ENCODE measurements at places on chromosomes 4 and X.

- no peak for DNase-seq
These were observed 29.0 kb downstream of the COQ2 start for GRCh38 chr4:83255584-83255983.

DNA sequence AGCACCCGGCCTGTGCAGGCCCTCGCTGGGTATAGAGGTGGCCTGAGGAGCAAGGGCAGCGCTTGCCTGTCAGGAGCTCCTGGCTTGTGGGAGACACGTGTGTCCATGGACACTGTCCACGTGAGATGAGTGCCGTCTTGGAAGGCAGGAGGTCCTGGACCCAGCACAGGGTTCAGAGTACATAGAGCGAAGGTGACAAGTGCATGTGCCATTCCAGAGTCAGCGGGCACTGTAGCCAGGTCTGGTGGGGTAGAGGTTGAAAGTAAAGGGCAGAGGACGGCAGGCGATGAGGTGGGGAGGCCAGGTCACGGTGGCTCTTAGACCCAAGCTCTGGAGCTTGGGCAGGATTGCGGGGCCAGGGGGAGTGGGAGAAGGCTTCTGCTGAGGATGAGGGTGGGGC lies 28.4 kb upstream of the TADA2B start:
- DNase-seq, result no peak

GRCh38 chr4:52249581-52249980 lies 198.5 kb downstream of the SPATA18 start:
- no peak for DNase-seq

- no peak for DNase-seq
These were observed 14.6 kb downstream of the SMIM31 start for GRCh38 chr4:164768516-164768915.

- DNase-seq, result no peak
These were observed 72.4 kb upstream of the UCP1 start for GRCh38 chr4:140641105-140641555.

DNA sequence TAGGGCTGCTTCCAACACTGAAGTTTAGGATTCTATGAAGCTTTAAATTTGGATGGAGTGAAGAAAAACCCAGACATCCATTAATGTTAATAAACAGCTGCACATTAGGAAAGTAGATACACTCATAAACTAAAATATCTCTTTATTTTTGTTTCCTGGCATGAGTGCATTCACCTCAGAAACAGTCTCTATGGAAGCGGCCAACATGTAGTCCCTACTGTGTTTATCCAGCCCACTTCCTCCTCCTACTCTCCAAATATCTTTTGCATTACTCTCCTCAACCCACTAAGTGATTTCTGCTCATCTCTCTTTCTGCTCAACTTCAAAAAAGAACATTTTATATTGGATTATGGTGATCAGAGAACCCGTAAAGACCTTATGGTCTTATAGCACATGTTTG lies 180.3 kb upstream of the MXRA5 start:
- no peak for DNase-seq

- no peak for DNase-seq
These were observed 660.3 kb upstream of the PRKX start for GRCh38 chrX:4373791-4374190.

DNA sequence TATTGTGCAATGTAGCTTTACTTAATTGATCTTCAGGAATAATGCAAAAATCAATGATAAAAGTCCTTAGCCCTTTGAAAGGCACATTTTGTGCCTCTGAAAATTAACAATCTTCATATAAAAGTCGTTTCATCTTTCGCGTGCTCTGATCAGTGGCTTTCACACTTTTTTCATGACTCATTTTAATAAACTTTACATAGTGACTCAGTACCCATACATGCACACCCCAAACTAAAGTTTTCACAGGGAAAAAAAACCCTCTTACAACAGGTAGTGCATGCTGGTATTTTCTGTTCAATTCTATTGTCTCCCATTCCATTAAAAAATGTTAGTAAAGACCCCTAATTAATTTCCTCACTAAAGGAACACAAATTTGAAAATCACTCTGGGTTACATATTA lies 21.5 kb downstream of the RWDD4 start:
- no peak for DNase-seq

GRCh38 chrX:49987651-49988050 lies 65.3 kb downstream of the CLCN5 start:
- no peak for DNase-seq

- DNase-seq, result peak; percentile 1
These were observed 145.4 kb downstream of the EMCN start for GRCh38 chr4:100372432-100372831.

- DNase-seq, result no peak
These were observed 88.5 kb upstream of the ETNPPL start for GRCh38 chr4:108851366-108851765.

- DNase-seq, result no peak
These were observed 5.5 kb upstream of the TMEM255A start for GRCh38 chrX:120316587-120317283.

GRCh38 chr4:27011401-27011800 lies 150.8 kb downstream of the STIM2 start:
- DNase-seq, result no peak

- DNase-seq, result no peak
These were observed 11.7 kb downstream of the WDR1 start for GRCh38 chr4:10104991-10105276.

DNA sequence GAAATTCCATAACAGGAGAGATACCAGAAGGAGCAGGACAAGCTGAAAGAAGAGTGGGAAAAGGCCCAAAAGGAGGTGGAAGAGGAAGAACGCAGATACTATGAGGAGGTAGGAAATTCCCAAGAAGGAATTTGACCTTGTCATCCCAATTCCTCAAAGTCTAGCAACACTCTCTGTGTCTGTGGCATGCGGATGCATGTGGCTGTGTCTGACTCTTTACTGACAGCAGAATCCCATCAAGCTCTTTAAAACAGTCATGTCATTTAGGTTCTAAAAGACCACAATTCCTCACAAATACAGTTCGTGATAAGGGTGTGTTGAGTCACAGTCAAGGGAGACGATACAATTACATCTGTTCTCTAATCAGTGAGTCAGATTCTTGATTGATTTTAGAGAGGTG lies 68.5 kb downstream of the PHOX2B start:
- no peak for DNase-seq

DNA sequence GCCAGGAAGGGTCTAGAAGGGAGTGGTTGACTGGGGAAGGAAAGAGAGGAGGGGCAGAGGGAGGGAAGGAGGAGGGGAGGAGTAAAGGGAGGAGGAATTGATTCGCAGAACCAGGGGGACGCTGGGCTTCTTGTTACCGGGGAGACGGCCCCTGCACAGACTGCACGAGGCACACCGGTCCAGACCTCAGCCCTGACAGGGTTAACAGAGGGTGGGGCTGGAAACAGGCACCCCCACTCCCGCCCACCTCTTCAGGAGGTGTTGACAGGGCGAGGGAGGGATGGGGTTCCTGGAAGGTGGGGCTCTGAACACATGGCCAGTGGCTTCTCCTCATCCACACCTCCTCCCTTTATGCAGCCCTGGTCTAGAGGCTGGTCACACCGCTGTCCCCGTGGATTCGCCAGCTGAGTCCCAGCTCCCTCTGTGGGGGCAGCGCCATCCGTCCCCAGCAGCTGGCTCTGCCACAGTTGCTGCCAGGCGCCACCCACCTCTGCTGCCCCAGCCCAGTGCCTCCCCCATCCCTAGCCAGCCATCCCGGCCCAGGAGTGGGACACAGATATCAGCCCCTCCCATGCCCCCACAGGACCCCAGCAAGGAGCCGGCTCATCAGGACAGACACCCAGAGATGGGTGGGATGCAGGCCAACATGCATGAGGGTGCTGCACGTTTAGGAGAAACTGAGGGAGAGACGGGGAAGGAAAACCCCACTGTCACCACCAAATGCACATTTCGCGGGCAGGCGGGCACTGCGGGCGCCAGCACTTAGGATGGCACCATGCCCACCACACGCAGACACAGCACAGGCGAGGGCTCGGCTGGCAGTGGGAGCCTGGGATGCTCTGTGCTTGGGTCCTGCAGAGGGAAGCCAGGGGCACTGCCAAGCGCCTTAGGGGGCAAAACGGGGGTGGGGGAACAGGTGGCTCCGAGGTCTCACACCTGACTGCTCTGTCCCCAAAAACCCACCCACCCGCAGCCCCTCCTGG lies 87.6 kb downstream of the ABLIM2 start:
- DNase-seq, result no peak

DNA sequence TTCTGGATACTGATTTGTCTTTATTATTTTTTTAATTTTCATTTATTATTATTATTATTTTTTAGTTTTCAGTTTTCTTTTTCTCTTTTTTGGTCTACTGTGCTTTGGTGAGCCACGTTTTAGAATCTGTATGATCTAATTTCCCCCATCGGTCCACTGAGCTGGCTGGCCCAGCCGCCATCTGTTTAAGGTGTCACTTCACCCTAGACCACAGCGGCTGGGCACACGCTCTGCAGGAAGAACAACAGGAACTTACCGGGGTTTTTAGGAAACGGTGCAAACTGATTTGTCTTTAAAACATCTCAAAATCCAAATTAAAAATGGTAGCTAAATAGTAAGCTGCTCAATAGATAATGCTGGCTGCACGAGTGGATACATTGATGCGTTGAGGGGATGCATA lies 48.8 kb upstream of the AMOT start:
- no peak for DNase-seq

DNA sequence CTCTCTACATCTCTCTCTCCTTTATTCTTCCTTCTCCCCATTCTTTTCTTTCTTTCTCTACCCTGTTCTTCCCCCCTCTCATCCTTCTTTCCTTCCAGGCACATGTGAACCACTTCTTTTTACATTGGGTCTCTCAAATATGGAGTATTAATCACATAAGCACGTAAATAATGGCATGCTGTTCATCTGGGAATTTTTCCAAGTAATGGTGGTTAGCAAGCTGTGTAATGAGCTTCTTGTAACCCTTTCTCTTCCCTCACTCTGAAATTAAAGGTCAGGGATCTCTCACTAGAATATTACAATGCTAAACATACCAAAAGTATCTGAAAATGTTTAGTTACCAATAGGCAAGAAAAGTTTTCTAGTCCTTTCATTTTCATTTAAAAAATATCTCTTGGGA lies 239.9 kb upstream of the TEX13A start:
- DNase-seq, result no peak

- no peak for DNase-seq
These were observed 14.4 kb upstream of the VCX start for GRCh38 chrX:7828594-7828993.

DNA sequence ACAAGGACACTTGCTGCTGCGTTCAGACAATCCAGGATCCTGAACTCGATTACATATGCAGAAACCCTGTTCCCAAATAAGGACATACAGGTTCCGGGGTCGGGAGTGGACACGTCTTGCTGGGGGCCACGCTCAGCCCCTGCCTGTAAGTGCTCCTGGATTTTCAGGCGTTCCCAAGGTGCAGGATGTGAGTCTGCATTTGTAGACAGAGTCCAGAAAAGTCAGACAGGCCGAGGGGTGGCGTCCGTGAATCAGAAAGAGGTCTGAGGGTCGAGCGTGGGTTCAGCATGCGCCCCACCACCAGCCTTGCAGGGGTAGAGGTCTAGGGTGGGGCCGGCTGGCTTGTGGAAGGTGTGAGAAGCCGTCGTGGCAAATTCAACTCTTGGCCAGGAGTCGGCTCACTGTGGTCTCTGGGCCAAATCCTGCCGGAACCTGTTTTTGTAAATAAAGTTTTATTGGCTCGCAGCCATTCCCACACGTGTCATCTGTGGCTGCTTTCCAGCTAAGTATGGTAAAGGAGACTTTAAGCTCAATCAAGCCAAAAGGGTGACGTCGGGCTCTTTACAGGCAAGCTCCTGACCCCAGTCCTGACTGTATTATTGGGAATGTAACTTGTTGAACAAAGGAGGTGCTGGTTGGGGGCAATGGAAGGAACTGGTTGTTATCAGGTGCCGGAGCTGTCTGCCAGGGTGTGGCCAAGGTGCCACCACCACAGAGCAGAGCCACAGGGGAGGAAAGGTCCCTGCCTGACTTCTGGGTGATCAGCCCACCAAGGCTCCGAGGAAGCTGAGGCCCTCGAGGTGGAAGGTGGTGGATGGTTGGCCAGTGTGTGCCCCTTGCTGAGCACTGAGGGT lies 7.4 kb downstream of the DOK7 start:
- no peak for DNase-seq

DNA sequence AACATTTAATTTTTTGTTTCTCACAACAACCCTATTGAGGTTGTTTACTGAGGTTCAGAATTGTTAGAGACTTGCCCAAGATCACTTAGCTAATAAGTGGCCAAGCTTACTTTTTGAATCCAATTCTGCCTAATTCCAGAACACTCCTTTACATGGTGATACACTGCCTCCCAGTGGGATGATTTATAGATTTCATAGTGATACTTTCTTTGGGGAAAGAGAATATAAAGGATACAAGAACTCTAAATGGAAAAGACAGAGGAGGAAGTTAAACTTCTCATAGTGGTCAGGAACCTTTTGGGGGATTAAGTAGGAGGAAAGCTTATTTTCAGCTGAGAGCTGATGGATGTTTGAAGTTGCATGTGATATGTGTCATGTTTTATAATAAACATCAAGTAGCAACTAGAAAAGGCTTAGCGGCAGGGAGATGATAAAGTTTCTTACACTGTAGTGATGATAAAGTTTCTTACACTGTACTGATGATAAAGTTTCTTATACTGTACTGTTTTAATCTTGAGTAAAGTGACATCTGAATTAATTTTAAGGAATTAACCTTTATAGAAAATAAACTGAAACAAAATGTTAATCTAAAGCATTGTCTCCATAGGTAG lies 15.3 kb downstream of the STAG2 start:
- DNase-seq, result no peak

DNA sequence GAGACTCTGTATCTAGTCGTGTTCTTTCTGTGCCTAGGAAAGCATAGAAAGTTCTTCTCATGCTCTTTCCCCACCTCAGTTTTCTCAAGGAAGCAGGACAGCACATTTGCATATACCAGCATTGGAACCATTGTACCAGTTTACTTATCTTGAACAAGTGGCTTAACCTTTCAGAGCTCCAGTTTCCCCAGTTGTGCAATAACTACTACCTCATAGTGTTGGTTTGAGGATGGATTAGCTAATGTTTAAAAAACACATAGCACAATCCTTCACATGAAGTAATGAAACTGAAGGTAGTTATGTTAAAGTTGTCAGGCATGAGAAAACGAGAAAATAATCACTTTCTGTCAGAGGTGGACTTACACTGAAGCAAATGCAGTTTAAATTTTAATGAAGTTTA lies 92.2 kb upstream of the H2AZ1 start:
- DNase-seq, result no peak

DNA sequence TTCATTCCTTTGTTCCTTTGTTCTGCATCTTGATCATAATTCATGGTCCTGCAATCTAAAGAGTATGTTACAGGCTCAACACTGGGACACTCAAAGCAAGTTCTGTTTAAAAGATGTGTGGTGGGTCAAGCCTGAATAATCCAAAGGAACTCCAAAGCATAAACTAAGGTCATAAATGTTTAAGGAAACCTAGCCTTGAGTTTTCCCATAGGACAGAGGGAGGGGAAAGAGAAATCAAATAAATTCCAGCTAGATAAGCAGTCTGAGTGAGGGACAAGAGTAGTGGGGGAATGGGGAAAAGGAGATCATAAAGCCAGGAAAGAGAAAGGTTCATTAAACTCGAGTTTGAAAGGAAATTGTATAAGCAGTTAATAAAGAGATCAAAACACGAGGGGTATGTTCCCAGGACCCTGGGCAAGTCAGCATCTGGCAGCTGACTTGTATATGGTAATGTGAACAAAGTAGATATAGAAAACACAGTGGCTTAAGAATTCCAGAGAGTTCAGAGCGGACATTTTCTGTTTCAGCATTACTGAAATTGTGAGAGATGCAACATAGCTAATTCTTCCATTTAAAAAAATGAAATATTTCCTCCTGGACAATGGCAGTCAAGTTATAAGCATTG lies 125.8 kb upstream of the EDNRA start:
- DNase-seq, result no peak

GRCh38 chrX:111447298-111447697 lies 35.3 kb upstream of the DCX start:
- peak; percentile 33 for DNase-seq
